G401 (cell line): ENCODE measurements at places on chromosomes 6 and 20.

DNA sequence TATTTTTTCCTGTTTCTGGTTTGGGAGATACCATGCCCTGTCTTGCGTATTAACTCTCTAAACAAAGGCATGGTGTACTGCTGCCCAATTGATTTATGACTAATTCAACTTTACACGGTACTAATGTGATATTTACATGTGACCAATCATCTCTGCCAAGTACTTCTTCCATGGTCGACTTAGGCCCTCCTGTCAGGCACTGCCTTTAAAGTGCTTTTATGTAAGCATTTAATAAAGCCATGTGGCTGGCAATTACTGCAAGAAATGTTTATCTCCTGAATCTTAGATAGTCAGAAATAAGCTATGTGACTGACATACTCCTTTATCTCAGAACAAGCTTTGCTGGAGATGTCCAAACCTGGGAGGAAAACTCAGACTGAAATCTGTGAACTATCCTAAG lies 323.4 kb downstream of the BTBD3 start:
- no peak for DNase-seq

DNA sequence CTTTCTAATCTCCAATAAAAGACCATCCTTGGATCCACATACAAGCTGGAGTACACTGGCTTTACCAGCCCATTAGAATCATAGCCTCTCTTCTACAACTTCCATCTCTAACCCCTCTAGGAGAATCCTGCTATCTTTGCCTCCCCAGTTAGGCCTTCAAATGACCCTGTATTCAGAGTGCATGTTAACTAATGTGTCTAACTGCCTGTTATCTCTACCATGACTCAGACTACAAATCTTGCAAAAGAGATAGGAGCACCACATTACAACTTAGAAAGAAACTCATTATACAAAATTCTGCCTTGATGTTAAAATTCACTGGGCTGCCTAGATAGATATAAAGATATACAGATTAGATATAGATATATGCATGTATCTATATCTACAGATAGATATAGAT lies 28.2 kb downstream of the GPR63 start:
- DNase-seq = no peak

GRCh38 chr20:4162766-4163165 lies 147.4 kb upstream of the RNF24 start:
- DNase-seq = no peak

- no peak for DNase-seq
Measured at GRCh38 chr20:19070026-19070425, 142.4 kb upstream of the SLC24A3 start.

DNA sequence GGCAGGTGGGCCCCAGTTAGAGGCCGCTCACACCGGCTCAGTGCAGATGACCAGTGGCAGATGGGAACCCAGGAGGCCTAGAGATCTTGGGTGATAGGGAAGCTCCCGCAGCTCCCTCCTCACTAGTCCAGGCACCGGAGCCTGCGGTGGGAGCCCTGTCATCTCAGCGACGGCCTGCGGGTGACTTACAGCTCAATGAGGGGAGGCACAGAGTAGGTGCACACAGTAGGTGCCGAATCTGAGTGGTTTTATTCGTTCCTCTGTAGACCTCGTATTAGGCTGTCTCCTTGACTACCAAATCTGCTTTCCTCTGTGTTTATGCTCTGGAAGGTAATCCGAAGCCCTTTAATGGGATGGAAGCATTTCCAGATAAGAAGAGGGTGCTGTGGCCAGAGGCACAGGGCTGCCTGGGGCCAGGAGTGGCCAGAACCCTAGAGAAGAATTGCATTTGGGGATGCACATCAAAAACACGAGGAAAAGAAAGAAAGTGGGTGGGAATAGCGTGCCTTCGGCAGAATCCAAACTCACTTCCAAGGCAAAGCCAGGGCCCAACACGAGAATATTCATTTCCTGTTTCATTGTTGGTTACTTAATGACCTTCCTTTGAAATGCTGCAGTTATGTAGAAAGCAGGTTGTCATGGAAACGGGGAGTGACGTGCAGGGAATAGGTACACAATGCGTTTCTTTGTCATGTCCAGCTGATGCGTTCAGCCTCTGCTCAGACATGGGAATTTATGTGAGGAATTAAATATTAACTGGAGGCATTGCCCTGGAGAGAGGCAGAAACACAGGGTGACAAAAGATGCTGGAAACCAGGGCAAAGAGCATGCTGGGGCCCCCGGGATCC lies 24.7 kb downstream of the MYT1 start:
- DNase-seq = peak; percentile 74

DNA sequence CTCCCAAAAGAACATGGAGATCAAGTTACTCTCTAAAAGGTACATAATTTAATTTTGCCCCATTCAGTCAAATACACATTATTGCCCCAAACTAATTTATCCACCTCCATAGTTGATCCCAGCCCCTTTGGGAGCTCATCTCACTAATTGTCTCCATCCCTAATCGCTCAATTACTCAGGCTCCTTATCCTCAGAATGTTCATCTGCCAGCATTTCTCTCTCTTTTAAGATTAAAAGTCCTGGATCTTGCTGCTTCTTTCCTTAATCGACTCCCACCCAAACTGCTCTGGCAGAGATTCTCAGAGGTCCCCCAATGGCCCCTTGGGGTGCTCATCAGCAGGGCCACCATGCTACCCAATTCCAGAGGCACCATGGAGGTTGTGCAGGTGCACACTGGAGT lies 18.4 kb upstream of the NNAT start:
- DNase-seq = no peak

DNA sequence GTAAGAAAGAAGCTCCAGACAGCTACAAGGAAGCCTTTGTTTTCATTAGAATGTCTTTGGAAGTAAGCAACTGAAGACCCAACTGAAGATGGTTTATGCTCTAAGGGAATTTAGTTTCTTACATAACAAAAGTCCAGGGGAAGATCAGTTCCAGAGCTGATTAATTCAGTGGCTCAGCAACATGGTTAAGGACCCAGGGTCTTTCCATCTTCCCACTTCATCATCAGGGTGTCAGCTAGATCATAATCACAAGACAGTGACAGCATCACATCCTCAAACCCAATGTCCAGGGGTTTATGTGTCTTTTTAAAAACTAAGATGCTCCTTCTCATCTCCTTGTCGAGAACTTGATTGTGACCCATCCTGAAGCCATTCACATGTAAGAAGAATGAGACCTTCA lies 119.7 kb upstream of the PRDM1 start:
- DNase-seq = no peak

GRCh38 chr6:38937839-38938613 lies 110.6 kb upstream of the GLP1R start:
- no peak for DNase-seq

GRCh38 chr20:10978713-10979112 lies 304.9 kb upstream of the JAG1 start:
- DNase-seq = peak; percentile 15

DNA sequence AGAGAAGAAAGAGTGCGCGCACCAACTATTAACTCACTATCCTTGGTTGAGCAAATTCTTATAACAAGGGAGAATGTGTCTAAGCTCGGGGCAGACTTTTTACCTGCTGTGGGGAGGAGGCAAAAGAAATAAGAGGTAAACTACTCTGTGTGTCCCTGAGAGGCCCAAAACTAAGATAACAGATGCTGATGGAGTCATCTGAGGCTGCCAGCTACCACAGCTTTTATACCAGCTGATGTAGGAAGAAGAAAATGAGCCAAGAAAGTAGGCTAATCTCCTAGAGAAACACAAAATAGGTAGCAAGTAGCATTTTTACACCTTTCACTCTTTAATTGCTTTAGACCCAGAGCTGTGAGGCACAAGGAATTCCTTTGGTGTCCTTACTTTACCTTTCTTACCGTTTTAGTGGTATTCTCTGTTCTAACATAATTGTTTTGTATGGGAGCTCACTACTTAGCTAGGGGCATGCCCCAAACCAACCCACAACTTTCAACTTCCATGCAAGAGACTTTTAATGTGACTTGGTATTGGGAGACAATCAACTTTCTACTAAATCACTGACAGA lies 27.8 kb upstream of the PIM1 start:
- peak; percentile 59 for DNase-seq
